ENCODE measurements at places on chromosomes 5 and 9.

GRCh38 chr5:170117736-170118135, 12.0 kb downstream of the FOXI1 start:
- no peak for DNase-seq

DNA sequence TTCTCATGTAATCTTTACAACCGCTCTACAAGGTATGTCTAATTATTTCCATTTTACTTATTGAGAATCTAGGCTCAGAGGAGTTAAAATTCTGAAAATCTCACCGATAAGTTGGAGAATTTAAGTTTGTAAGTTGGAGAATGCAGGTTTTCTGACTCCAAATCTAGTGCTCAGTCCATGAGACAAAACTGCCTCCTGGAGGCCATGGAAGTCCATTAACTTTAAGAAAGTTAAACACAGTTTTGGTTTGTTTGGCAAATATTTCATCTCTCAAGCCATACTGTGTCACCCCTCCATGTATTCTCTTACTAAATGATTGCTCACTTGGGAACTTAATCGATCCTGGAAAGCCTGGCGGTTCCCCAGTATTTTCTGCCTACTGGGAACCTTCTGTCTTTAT, 52.6 kb downstream of the INIP start:
- no peak for DNase-seq

- no peak for DNase-seq
Observed at GRCh38 chr9:134605966-134606357, 35.6 kb upstream of the COL5A1 start.

GRCh38 chr5:162282191-162282590, 214.6 kb downstream of the GABRG2 start:
- no peak for DNase-seq

DNA sequence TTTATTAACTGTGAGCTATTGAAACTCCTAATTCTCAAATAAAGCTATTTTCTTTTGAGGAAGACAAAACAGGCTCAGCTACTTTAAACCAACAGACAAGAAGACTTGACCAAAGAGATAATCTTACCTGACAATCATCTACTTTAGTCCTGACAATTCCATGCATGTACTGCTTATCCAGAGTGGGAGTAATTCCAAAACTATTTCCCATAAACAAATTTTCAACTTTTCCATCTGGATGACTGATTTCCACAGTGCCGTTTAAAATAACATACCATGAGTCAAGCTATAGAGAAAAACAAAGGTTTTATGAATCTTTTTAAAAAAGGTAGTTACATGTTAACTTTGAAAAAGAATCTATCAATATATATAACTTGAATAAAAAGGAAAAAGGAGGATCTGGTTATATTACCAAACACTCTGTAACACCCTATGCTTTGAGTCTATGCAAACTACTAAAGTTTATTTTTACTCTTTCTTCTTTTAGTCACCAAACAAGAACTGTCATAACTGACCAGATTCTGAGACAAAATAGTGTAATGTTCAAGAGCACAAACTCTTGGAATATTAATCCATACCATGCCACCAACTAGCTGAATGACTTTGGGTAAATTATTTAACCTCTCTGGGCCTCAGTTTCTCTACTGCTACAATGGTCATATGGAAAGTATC, 129.7 kb downstream of the RAPGEF6 start:
- DNase-seq, result no peak

All from CD4-positive, alpha-beta T cell treated with Interleukin-2 at 100 ng/mL for 4 hours (primary cell).